ENCODE measurements at places on chromosomes 2 and 18.

DNA sequence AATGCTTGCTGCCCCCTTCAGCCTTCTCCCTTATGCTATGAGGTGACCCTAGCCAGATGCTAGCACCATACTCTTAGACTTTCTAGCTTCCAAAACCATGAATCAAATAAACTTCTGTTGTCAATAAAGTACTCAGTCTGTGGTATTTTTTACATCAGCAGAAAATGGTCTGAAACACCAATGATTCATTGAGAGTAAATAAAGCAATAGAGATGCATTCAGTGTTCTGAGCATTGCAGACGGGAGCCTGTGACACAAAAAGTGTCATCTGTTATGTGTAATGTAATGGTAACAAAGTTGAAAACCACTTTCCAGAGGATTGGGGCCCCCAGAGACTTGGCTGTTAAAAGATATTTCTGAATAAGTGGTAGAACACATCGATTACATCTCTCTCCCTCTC is 758.0 kb upstream of the NRXN1 start:
- no peak for DNase-seq

- no peak for DNase-seq
Observed at GRCh38 chr2:158412206-158412605, 44.3 kb downstream of the CCDC148 start.

DNA sequence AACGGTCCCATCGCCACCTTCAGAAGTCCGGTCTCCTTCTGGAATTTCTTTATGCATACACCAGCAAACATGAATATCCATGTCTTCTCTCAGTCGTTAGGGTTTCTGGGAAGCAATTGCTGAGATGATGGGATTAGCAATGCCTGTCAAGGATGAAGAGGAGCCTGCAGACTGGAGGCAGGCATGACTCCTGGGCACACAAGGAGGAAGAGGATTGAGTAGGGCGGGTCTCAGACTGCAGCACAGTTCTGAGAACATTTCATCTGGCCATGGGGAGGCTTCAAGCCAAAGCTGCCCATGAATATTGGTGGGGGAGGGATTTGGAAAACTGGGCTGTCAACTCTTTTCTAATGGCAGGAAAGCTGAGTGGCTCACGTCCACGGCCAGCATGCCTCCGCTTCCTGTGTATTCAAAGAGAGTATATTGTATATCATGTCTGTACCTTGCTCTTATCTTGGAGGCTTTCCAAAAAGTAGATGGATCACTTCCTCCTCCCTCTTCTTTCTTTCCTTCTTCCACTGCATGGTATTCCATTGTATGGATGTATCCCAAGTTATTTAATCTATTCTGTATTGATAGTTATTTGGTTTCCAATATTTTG is 24.5 kb downstream of the MC2R start:
- DNase-seq = no peak

DNA sequence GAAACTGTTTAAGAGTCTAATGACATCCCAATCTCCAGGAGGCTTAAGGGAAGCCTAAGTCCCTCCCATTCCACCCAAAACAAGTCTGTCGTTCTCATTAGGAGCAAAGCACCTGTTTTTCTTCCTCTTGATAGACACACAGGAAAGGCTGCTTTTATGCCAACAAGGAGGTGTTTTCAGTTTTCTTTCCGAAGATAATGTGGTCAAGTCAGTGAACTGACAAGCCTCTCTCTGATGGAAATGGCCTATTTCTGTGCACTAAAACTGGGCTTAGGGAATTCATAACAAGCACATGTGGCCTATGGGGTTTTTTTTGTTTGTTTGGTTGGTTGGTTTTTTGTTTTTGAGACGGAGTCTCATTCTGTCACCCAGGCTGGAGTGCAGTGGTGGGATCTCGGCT is 36.2 kb downstream of the FBLN7 start:
- DNase-seq = no peak

DNA sequence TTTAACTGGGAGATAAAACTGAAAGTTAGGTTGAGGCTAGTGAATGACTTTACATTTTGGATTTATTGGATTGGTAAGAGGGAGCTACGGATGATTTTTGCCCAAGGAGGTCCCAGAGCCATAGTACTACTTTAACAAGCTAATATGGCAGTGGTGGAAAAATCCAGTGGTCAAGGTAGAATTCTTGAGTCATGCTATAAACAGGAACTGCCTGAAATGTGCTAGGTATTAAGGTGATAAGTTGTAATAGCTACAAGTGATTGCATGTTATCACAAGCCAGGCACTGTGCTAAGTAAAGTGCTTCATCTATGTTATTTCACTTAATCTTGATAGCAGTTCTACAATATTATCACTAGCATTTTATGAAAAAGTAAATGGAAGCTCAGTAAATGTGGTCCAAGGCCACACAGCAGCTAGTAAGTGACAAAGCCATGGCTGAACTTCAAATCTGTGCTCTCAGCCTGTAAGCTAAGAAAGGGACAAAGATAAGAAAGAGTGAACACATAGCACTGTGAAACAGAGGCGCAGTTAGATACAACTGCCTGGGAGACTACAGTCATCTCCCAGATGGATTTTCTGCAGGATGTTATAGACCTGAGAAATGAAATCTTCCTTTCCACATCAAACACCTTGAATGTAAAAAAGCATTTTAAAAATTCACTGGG is 469.6 kb downstream of the TGIF1 start:
- no peak for DNase-seq

DNA sequence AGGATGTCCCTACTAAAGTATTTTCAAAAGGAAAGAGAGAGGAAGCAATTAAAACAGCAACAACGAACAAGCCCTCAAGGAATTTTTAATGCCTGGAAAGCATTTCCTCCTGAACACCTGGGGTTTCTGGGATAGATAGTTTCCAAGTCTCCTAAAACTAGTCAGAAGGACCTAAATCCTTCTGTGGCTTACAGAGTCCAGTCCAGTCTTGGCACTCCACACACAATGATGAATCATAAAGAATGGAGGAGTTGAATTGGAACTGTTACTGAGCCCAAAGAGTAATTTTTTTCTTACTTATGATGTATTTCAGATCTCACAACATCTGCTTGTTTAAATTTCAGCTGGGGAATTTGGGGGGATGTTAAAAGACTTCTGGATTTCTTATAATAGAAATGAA is 144.6 kb upstream of the SETBP1 start:
- no peak for DNase-seq

GRCh38 chr18:61713502-61713901 is 179.3 kb downstream of the RNF152 start:
- DNase-seq = no peak

DNA sequence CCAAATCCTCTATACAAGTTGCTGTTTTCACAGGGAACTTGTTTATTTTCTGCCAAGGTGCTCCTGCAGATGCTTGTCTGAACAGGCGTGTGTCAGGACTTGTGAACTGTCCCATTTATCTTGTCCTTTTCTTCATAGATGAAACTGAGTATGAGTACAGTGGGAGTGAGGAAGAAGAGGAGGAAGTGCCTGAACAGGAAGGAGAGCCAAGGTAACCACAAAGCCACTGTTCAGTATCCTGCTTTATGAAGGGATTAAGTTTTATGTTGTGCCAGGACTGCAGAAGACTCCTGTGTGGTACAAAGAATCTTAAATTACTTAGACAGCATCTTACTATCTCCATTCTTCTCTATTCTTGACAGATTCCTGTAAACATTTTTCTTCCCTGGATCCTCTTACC is 145.0 kb downstream of the MAP4K4 start:
- no peak for DNase-seq

GRCh38 chr2:96526615-96527285 is 9.8 kb upstream of the ARID5A start:
- DNase-seq = no peak

- no peak for DNase-seq
Observed at GRCh38 chr18:61606759-61607158, 273.5 kb downstream of the CDH20 start.

DNA sequence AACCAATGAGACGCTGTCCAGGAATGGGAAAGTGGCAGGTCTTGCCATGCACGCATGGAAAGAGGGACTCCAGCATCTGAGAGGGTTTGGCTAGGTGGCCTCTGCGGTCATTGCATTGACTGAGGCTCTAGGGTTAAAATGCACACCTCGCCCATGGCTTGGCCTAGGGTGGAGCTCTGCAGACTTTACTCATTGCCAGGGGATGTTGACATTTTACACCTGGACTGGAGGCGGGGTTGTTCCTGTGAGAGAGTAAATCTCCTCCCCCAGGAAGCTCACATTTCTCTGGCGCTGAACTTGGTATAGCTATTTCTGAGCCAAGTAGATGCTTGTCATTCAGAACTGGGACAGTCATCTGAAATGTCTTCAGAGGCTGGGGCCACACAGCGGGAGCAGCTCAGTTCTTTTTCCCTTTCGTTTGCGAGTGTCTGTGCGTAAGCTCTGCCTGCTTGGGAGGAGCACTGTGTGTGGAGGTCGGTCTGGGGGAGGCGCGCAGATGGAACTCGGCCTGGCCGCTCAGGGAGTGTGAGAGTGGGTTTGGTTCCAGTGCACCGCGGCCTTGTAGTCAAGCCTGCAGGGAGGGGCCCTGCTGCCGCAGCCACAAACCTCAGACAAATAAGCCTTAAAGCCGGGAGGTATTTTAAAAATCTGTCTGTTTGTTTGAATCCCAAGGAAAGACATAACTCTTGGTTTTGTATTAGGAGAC is 76.5 kb downstream of the LPIN1 start:
- DNase-seq = no peak

- no peak for DNase-seq
Observed at GRCh38 chr2:121579309-121579708, 48.6 kb downstream of the RNU4ATAC start.

GRCh38 chr2:65129286-65129825 is 550 bp downstream of the RAB1A start:
- DNase-seq = no peak

GRCh38 chr2:96549967-96550786 is 13.6 kb downstream of the ARID5A start:
- DNase-seq = no peak

GRCh38 chr18:77068321-77069312 is 64.0 kb downstream of the MBP start:
- DNase-seq = no peak

DNA sequence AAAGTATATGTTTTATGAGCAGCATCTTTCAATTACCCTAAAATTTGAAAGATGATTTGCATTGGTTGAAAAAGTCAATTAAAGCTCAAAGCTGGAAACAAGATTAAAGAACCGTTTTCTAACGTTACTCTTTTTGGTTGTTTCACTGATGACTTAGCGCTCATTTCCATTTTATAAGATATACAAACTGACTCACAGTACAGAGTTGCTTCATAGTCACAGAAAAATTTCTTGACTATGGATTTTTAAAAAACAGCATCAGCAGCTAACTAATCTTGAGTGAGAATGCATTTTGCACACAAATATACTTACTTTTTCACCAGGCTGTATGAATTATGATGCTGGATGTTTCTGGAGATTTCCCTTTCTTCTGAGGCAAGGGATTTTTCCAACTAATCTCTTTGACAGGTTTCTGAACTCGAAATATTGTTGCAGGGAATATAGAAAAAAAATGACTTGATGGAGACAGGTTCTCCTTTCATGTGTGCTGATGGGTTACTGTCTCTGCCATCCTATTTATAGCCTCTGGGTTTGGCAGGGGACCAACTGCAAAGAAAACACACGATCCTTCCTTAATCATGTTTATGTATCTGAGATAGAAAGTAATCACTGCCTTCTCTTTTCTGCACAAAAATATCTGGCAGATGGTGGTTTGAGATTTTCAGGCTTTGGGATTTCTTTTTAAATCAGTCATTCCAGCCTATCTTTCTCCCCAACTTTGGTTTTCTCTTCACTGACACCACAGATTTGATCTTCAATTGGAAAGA is 129.4 kb upstream of the DAPL1 start:
- no peak for DNase-seq

GRCh38 chr18:40152859-40153258 is 1802.2 kb upstream of the PIK3C3 start:
- no peak for DNase-seq

GRCh38 chr2:126754240-126755004 is 98.5 kb downstream of the GYPC start:
- no peak for DNase-seq

DNA sequence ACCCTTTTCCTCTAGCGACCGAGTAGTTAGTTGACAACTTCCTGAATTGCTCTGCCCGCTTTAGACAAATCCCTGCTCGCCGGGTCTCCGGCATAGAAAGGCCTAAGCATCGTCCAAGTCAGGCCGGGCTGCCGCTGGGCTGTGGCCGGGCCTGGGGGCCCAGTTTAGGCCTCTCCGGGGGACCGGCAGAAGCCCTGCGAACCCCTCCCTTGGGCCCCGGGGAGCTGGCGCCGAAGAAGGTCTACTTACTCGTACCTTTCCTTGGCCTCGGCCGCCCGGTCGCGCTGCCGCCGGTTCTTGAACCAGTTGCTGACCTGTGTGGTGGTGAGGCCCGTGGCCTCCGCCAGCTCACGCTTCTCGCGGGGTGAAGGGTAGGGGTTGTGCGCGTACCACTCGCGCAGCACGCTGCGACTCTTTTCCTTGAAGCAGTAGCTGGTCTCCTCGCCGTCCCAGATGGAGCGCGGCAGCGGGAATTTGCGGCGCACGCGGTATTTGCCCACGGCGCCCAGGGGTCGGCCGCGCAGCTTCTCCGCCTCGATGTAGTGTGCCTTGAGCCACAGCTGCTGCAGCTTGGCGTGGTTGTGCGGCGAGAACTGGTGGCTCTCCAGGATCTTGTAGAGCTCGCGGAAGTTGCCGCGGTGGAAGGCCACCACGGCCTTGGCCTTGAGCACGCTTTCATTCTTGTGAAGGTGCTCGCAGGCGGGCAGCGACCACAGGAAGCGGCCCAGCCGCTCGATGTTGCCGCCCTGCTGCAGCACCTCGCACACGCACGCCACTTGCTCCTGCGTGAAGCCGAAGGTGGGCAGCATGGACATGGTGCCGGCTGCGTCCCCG is 739 bp downstream of the SIX2 start:
- DNase-seq = no peak

GRCh38 chr2:60439219-60439974 is 114.1 kb downstream of the BCL11A start:
- DNase-seq = no peak

GRCh38 chr18:12741351-12741750 is 38.5 kb downstream of the PSMG2 start:
- DNase-seq = no peak

GRCh38 chr2:89849731-89850130 is 1158.3 kb downstream of the RPIA start:
- DNase-seq = no peak

- no peak for DNase-seq
Observed at GRCh38 chr2:187876554-187876953, 322.3 kb upstream of the TFPI start.

DNA sequence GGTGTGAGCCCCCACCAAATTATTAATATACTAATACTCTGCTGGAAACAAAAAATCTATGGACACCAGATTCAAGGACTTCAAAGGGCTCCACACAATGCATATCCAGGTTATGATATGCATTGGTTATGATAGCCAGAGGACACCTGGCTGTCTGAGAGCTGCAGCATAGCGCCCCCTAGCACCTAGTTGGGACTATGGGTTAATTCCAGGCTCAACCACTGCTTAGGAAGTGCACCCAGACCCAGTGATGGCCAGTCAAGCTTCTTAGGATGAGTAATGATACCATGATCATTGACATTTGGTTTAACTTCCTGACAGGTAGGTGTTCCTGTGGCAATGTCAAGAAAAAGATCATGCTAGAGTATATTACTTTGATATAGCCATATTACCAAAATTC is 3.8 kb upstream of the FRZB start:
- DNase-seq = no peak
